ENCODE measurements at places on chromosomes 7 and 10.

GRCh38 chr10:119209035-119209735 lies 1.8 kb downstream of the GRK5 start:
- no peak for DNase-seq

- DNase-seq = no peak
Measured at GRCh38 chr7:97008275-97008917, 3.0 kb downstream of the DLX6 start.

DNA sequence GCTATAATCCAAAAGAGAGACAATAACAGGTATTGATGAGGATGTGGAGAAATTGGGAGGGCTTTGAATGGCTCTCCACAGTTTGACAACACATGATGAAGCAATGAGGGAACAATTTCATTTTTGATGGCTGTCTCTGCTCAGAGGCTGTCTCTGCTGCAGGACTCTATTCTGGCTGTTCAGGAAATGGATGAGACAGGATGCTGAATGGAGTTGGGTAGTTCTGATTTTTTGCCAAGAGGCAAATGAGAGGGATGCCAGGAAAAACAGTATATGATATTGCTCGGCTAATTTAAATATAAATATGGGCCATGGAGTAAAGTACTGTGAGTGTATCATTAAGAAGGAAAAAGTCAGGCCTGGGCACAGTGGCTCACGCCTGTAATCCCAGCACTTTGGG lies 16.8 kb downstream of the APBB1IP start:
- no peak for DNase-seq

DNA sequence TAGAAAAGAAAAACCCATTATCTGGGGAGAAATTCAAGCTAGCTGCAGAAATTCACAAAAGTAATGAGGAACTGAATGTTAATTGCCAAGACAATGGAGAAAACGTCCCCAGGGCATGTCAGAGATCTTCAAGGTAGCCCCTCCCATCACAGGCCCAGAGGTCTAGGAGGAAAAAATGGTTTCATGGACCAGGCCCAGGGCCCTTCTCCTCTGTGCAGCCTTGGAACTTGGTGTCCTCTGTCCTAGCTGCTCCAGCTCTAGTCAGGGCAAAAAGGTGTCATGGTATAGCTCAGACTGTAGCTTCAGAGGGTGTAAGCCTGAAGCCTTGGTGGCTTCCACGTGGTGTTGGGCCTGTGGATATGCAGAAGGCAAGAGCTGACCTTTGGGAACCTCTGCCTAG lies 411.8 kb downstream of the ADRA2A start:
- DNase-seq = no peak

GRCh38 chr7:33217595-33217994 lies 88.2 kb downstream of the BBS9 start:
- no peak for DNase-seq

GRCh38 chr10:22308390-22308789 lies 7.8 kb upstream of the COMMD3 start:
- peak; percentile 17 for DNase-seq

DNA sequence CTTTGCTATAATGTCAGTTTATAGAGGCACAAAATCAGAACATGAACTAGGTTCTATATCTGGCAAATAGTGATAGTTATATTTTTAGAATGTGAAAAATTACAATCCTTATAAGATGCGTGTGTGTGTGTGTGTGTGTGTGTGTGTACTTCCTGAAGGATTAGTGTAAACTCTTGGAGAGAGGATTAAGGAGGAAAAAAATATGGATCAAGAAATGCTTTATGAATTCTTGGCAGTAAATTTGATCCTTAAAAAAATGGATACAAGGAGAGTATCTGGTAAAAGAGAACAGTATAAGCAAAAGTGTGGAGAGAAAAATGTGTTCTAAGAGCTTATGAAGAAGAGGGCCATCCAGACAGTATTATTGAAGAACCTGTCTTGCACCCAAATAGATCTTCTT lies 484.3 kb downstream of the ADRA2A start:
- DNase-seq = no peak

GRCh38 chr10:71068861-71069271 lies 143.5 kb upstream of the UNC5B start:
- DNase-seq = no peak

GRCh38 chr10:103493362-103493915 lies at the start of gene NEURL1:
Gene NEURL1, plus strand, starts transcription at chr10:103493705. Its CDS starts 683 bp downstream, at chr10:103494388.
- peak; percentile 41 for DNase-seq

GRCh38 chr7:50553973-50554372 lies 11.2 kb downstream of the DDC start:
- no peak for DNase-seq

DNA sequence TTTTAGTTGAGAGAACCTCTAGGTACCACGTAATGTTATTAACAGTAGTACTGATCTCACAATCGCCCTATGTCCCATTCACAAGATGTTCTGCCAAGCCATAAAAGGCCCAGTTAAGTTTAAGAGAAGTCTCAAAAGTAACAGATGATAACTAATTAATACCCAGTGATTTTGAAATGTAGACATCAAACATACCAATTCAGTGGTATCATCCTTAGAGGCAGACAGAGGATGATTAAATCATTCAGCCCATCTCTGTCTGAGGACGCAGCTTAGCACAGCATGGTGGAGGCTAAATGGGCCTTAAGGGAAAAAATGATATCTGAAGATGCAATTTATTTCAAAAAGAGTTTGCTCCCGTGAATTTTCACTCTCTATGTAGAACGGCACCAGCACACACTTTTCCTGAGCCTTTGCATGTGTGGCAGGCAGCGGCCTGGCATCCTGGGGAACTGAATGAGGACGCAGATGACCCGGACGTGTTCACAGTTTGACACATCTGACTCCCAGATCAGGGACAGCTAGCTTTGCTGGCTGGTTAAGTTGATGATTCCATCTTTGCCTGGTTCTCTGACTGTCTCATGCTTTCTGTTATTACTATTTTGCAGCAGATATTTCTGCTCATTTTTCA lies 13.4 kb downstream of the EGFR start:
- no peak for DNase-seq

DNA sequence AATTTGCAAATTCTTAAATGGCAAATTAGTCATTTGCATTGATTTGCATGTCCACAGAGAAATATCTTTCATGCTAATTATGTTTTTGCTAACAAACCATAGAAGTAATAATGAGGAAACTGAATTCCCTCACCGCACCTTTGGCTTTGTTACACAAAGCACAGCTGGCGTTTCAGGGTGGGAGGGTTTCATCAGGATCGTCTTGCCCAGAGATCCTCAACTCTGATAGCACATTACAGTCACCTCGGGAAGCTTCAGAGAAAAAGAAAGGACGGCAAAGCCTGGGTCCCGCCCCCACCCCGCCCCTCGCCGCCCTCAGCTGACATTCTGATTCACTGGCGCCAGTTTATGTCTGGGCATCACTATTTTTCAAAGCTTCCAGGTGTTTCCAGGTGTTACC lies 119.4 kb downstream of the PTPRN2 start:
- DNase-seq = no peak

DNA sequence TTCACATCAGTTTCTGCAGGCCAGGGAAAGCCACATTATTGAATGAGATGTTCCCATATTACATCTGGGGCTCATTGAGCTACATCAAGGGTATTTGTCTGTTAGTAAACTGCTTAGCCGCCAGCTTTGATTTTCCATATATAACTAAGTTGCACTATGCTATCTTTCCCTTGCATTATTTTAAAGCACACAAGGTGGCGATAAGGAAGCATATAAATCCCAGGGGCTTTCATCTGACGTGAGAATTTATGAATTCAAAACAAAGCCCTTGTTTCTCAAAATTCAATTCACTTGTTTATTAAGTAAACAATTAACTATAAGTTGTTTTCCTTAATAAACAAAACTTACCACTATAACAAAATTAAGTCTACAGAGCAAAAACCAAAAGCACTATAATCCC lies 334.1 kb upstream of the TPK1 start:
- DNase-seq = no peak

DNA sequence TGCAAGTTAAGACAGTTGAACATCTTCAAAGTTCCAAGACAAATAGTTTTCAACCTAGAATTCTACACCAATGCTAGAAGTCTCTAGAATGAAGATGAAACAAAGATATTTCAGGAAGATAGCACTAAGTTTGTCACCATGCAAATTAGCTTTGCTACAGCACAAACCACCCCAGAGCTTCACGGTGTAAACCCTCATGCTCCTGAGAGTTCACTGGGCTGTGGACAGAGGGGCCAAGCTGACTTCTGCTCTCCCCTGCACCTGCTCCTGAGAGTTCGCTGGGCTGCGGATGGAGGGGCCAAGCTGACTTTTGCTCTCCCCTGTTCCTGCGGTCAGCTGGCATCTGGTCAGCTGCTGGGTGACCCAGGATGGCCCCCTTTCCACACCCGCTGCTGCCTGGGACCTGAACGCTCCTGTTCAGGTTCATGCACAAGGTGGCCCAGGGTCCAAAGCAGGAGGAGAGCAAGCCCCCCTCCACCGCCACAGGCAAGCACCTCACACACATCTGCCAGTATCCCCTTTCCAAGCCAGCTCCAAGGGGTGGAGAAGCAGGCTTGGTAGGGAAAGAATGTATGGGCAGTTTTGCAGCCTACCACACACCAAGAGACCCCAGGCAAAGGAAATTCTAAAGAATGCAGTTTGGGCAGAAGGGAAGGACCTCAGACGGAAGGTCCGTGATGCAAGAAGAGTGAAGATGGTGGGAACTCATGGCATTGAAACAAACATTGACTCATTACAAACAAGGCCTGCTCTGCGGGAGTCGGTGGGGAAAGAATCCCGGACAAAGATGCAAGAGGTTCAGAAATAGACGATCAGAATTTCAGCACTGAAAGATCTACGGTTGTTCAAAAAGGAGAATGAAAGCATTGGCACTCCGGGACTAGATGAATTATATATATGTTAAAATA lies 137.8 kb upstream of the PPP2R2D start:
- DNase-seq = no peak

DNA sequence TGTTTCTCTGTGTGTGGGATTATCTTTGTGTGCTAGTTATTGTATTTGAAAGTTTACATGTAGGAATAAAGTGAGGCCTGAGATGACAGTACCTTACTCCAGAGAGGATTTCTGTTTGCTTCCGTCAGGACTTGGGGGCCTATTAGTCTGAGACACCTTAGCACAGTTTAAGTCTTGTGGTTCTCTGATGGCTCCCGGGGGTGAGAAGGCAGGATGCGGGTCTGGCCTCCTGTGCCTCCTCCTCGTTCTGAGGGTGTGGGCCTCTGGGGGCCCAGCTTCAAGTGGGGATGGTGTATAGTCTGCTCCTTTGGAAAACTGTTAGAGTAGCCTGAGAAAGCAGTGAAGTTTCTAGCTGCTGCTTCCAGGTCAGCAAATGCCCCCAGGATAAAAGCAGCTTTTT lies 12.4 kb downstream of the MTURN start:
- no peak for DNase-seq

DNA sequence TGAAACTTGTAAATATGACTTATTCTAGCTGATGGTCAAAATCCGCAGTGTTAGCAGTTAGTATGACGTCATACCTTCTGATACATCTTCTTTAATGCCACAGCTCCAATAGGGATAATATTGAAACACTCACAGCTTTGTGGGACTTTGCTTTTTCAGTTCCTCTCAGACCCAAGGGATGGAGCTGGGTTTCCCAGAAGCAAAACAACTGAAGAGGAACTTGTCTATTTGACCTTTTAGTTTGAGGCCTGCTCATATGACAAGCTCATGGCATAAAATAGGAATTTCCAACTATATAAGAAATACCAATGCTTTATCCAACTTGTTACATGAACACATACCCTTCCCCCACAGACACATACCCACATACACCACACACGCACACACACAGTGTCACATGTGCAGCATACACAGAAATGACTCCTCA lies 31.6 kb upstream of the C10orf67 start:
- DNase-seq = no peak

- DNase-seq = no peak
Measured at GRCh38 chr7:36171503-36171902, 18.4 kb downstream of the EEPD1 start.

- no peak for DNase-seq
Measured at GRCh38 chr7:65746398-65746669, 126.5 kb upstream of the VKORC1L1 start.

DNA sequence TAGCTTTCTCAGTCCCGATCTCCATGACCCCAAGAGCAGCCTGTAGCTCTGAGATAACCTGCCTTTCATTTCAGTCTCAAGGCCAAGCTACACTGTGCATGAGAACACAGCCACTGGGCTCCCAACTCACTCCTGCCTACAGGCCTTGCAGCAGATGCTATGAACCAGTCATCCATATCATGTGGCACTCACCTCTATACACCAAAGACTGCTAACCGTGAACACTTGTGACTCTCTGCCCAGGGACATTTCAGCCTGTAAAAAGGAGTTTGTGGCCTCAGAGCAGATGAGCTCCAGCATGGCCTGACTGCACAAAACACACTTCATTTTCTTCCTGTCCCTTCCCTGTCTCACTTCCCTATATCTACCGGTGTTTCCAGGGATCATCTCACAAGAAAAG lies 56.9 kb upstream of the NPY start:
- DNase-seq = no peak

GRCh38 chr10:117547016-117547715 lies 4.6 kb downstream of the EMX2 start:
- no peak for DNase-seq

- DNase-seq = no peak
Measured at GRCh38 chr10:32412499-32412853, 33.5 kb upstream of the CCDC7 start.

GRCh38 chr10:132366499-132366898 lies 30.5 kb upstream of the PWWP2B start:
- DNase-seq = no peak

GRCh38 chr10:13890233-13891127 lies 303.7 kb downstream of the PRPF18 start:
- DNase-seq = no peak

- DNase-seq = no peak
Measured at GRCh38 chr10:36602374-36602773, 523.0 kb upstream of the ANKRD30A start.

DNA sequence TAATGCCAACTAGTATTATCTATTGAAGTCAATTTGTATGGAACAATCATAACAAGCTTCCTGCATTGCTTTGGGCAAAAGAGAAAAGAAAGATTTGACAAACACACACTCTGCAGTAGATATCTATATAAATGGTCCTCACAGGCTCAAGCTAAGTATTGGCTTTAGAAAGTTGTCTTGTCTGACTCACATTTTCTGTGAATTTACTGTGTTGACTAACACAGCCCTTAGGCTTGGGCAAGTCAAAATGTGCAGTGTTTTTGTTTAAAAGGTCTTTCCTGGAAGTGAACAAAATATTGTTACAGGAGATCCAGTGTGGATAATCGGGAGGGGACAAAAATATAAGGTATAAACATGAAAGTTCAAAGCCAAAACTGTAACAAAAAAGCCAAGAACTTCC lies 194.4 kb downstream of the RELN start:
- DNase-seq = no peak

- DNase-seq = no peak
Measured at GRCh38 chr10:819816-820215, 111.7 kb downstream of the LARP4B start.

- no peak for DNase-seq
Measured at GRCh38 chr10:11175823-11176243, 158.2 kb downstream of the CELF2 start.

DNA sequence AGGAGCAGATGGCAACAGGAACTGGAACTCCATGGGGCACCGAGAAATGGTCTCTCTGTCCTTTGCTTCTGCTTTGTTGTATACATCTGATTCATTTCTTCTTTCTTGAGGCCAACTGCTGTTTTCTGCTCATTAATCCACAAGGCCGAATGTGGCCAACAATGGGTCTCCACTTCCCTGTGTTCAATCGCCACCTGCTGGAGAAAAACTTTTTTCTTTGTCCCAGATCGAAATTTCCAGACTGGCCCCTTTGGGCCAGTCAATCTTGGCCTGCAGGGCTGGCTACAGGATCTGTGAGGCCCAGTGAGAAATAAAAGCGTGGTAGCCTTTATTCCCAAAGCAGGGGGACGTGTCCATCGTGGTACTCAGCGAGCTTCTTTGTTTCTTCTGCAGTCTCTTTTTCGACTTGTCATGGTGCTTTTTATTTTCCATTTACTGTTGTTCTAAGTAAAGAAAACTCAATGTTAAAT lies 58.8 kb downstream of the PARP12 start:
- DNase-seq = peak; percentile 54
